Activated T-cell treated with anti-CD3 and anti-CD28 coated beads for 48 hours (primary cell): ENCODE measurements at places on chromosomes 6 and 20.

GRCh38 chr6:89315249-89315885 lies at the start of gene GABRR2:
Gene GABRR2 (minus strand): TSS chr6:89315299. CDS start chr6:89315165, 134 bp downstream.
- no peak for DNase-seq

DNA sequence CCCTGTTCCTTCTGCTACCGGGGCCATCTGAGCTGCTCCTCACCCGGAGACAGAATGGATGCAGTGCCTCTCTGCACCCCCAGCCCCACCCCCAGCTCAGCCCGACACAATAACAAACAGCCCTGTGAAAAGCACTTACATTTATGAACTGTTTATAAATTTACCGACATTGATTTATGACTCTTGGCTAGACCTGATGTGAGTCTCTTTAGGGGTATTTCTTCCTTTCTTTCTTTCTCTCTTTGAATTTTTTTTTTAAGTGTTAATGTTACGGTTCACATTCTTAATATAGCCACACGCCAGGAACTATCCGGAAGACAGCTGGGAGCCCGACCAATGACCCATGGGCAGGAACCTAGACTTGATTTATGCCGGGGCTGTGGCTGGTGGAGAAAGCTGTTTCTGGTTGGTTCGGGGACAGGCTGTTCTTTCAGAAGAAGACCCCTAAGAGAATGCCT lies 266.3 kb downstream of the CDC5L start:
- DNase-seq = no peak

- DNase-seq = no peak
These were observed 23.3 kb upstream of the STXBP5 start for GRCh38 chr6:147180926-147181325.

- no peak for DNase-seq
These were observed 78.6 kb downstream of the EDN3 start for GRCh38 chr20:59378966-59379365.

- no peak for DNase-seq
These were observed 117.5 kb upstream of the PCSK2 start for GRCh38 chr20:17109307-17109706.

DNA sequence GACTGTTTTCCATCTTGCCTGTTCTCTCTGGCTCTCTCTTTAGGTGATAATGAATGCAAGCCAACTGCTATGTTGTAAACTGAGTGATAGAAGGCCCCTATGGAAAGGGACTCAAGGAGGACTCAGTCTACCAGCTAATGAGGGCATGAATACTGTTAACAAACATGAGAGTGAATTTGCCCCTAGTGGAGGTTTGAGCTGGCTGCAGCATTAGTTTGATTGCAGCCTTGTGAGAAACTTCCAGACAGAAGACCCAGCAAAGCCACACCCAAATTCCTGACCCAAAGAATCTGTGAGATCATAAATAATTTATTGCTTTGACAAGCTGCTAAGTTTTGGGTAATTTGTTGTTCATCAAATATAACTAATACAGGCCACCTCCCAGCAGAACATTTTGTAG lies 50.0 kb upstream of the PLCB1 start:
- DNase-seq = no peak

DNA sequence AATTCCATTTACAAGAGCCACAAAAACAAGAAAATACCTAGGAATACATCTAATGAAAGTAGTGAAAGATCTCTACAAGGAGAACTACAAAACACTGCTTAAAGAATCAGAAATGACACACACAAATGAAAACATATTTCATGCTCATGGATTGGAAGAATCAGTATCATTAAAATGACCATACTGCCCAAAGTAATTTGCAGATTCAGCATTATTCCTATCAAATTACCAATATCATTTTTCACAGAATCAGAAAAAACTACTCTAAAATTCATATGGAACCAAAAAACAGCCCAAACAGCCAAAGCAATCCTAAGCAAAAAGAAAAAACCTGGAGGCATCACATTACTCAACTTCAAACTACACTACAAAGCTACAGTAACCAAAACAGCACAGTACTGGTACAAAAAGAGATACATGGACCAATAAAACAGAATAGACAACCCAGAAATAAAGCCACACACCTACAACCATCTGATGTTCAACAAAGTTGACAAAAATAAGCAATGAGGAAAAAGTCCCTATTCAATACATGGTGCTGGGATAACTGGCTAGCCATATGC lies 24.3 kb downstream of the REV3L start:
- DNase-seq = no peak

DNA sequence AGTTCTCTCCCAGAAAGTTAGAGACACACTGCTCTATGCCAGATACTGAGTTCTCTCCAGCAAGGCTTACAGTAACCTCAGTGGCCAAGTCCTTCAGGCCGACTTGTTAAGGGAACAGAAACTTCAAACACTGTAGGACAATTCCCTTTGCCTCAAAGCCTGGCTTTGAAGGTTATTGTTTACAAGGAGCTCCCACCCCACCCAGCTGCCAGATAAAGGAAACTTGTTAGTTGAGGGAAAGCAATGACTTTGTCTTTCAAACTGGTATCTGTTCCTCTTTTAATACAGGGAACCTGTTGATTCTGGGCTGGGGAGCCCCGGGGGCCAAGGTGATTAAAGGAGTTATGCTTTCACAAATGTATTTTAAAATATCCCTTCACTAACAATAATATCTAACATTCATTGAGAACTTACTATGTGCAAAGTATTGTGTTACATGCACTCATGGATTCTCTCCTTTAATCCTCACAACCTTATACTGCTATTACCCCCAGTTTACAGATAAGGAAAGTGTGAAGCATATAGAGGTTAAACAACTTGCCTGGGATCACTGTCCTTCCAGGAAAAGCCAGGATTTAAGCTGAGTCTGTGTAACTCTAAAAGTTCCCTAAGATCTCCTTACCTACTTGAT lies 27.6 kb upstream of the CDKN1A start:
- no peak for DNase-seq

DNA sequence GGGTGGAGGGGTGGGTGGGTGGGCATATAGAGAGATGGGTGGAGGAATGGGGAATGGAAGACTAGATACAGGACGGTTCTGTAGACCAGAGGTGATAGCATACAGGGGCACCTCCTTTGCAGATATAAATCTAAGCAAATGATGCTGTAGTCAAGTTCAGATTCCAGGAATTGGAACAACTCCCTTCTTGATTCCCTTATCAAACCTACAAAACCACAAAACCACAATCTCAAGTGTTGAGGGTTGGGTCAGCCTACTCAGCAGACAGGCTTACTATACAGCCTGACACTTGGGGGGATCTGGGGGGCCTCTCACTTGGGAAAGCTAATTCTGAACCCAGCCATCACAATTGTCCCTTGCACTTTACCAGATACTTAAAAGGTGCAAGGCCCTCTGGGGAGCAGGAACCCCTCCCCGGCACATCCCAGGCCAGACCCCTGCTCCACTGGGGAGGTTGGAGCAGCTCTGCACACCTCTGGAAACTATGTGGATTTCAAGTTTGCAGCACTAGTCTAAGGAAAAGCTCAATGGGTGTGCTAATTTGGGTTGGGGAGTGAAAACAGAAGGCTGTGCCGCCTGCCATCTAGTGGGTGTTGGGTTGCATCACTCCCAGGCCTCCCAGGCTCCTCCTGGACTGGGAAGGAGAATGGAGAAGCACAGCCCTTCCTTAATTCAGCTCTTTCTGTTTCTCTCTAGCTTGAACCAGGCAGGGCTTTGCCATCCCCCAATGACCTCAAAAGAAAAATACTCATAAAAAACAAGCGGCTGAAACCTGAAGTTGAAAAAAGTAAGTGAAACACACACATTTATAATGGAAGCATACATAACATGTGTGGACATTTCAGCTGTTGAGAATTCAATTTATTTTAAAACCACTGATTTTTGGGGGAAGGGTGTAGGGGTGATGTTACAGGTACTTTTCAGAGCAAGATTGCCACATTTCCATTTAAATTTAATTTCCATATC lies 121.2 kb upstream of the LAMP5 start:
- no peak for DNase-seq

GRCh38 chr6:167533851-167534250 lies 209.0 kb downstream of the TTLL2 start:
- DNase-seq = no peak

GRCh38 chr6:15522427-15522826 lies 140.4 kb downstream of the DTNBP1 start:
- no peak for DNase-seq

DNA sequence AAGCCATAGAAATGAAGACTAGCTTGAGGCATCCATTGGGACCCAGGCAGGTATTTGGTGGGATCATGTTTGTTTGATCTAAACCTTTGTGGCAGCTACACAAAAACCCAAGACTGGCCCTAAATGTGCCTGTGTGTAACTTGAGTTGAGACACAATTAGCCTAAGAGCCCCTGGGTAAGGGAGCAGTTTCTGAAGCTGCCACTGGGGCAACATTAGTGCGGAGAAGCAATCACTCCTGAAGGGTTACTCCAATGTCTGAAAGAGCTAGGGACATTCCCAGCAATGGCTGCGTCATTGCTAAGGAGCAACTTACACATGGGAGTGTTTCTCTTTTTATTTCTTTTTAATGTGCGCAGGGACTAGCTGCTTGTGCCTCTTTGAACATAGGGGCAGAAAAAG lies 67.9 kb upstream of the EEF1E1 start:
- no peak for DNase-seq

DNA sequence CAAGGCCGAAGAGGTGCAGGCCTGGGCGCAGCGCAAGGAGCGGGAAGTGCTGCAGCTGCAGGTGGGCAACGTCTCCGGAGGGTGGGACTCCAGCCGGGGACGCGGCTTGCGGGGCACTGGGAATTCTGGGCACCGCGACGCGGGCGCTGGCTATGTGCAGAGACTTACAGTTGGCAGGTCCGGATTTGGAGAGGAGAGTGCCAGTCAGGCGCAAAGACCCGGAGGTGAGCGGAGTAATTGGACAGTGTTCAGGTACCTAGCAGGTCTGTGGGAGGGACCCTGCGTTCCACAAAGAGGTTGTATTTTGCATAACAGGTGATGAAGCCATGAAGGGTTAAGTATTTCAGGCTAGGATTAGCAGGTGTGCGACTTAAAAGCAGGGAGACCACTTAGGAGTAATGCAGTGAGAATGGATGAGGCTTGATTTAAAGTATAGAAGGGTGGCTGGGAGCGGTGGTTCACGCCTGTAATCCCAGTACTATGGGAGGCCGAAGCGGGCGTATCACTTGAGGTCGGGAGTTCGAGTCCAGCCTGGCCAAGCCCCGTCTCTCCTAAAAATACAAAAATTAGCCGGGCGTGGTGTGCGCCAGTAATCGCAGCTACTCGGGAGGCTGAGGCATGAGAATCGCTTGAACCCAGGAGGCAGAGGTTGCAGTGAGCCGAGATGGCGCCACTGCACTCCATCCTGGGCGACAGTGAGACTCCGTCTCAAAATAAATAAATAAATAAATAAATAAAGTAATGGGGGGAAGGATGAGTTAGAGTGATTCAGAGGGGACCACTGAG lies 1.0 kb downstream of the MRPS26 start:
- no peak for DNase-seq

DNA sequence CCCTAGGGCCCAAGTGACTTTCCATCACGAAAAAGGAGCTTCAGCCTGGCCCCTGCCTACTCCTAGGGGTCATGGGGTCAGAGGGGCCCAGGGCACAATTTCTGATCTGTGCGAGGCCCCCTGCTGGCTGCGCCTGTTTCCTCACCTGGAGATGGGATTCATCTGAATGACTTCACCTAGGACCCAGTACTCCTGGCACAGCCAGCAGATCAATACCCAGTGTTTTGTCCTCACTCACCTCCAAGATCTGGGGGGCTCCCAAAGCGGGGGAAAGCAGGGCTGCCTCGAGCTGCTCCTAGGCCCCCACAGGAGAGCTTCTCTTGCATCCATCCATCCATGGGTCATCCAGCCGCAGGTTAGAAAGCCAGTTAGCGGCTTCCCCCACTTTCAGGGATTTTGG lies 33.8 kb downstream of the CD40 start:
- peak; percentile 14 for DNase-seq

GRCh38 chr6:12138936-12139335 lies 126.8 kb downstream of the HIVEP1 start:
- DNase-seq = no peak

DNA sequence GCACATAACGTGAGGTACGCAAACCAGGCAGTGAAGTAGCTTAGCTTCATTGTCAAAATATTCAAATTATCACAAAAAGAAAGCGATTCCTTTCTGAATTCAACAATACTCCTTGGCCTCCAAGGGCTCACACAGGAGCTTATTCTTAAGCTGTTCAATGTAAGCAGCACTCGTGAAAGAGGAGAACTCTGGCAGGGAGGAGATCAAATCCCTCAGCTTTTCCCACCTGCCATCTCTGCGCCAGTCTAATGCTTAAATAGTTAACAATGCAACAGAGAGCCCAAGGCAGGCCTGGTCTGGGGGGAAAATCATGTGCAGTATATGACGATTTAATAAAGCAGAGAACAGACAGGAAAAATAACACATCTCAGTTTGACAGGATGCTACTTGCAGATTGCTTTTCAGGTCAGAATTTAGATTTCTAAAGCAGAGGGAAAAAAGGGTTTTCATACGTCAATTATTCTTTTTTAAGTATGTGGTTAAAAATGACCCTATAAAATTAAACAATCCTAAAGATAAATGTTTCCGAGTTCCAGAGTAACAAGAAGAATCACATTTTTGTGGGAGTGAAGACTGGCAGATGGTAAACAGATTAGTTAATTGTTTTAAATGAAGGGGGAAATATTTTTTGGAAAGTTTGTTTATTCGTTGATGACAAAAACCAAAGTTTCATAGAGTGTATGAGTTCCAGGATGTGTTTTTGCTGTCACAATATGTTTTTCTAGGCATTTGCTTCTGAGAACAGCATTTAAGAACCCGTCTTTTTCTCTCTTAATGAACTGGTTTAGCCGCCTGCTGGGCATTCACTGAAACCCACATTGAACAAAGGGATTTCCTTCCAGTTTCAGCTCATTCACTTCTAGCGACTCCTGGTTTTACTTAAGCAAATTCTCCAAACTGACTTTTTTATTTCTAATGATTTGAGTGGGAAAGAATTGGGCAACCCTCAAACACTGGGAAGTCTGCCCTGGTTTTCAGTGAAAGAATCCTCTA lies 45.9 kb downstream of the PLAGL1 start:
- no peak for DNase-seq
